ENCODE measurements at places on chromosomes 12 and 14.

GRCh38 chr12:49687941-49688340 is 19.3 kb downstream of the FMNL3 start:
- DNase-seq: no peak

GRCh38 chr12:4227046-4227445 is 46.5 kb upstream of the CCND2 start:
- no peak for DNase-seq

DNA sequence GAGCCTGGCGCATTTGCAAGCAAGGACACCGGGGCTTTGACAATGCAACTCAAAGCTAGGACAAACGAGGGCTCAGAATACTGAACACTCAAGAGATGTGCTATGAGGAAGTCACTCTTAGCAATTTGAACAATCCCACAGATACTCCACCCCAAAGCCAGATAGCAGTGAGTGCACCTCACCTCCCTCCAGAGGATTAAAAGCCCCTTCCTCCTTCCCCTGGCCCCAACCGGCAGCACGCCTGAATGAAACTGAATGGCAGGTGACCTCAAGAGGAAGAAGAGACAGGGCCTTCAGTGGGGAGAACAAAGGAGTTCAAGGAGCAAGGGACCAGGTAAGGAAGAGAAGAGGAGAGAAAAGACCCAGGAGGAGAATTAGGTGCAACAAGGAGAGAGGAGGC is 1.9 kb upstream of the KRT78 start:
- no peak for DNase-seq

GRCh38 chr14:101789222-101789621 is 27.7 kb downstream of the PPP2R5C start:
- DNase-seq: no peak

- peak; percentile 89 for DNase-seq
These were observed 16.2 kb downstream of the ABHD4 start for GRCh38 chr14:22614240-22614799.

DNA sequence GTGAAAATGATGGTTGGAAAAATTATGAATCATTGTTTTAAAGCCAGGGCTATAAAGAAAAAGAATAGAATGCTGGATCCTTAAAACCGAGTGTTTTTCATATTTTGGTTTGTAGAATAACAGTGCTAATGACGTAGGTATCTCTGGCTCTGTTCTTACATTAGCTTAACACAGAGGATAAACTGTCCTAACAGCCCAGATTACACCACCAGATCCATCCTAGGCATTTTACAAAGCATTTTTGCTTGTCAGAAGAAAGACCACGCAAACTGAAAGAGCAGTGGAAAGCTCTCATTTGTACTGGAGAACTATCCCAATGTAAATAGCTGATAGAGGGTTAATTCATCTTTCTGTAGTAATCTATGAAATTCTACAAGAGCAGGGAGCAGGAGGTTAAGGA is 13.6 kb downstream of the IFT81 start:
- no peak for DNase-seq

- DNase-seq: no peak
These were observed 3.5 kb downstream of the XRCC3 start for GRCh38 chr14:103711516-103712431.

DNA sequence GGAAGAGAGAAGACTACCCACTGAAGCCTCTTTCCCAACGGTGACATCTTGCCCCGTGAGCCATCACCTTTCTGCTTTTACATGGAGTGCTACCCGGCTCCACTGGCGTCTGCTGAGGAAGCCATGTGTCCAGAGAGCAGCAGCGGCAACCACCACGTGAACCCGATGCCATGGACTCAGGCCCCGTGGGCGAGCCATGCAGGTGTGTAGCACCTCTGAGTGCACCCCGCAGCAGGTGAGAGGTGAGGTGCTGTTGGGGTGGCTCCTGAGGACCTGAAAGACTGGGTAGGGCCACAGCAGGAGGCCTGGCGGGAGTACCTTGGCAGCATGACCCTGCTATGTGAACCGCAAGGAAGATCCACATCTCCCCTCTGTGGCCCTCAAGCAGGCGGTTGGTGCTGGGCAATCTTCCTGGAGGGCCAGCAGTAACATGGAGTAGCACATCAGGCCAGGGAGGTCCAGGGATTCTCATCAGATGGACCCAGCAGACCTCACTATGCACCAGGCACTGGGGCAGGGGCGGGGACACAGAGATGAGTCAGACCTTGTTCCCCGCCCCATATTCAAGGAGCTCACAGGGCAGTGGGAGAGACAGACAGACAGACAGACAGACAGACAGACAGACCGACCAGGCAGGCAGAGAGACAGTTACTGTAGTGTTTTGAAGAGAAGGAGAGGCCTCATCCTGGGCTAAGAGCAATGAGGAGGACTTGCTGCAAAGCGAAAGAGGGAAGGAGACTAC is 129.6 kb downstream of the PAPOLA start:
- DNase-seq: no peak

DNA sequence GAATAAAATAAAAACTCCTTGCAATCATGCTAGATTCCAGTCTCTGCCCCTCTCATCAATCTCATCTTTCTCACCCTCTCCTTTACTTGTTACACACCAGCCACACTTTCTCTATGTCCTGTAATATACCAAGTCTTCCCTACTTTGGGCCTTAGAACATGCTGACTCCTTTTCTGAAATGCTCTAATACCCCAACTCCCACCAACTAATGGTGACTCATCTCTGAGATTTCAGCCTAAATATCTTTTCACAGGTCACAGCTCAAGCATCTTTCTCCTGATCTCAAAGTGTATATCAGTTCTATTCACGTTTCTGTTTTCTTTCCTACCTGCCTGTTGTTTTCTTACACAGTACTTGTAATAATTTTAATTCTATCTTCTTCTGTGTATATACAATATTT is 378.9 kb upstream of the PRICKLE1 start:
- DNase-seq: no peak

DNA sequence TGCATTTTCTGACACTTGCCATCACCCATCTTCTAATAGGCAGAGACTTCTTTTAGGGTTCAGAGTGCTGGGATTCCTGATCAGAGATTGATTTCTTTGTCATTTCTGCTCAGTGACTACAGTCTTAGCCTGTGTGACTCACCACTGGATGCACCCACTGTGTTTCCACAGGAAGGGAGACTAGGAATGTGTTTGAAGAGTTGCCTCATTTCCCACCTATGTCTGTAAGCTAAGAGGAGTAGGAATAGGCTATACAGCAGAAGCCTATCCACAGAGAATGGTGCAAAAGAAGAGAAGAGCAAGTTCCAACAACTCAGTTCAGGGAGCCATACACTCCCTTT is 60.2 kb upstream of the ACTN1 start:
- no peak for DNase-seq

Data from HFF-Myc (cell line).